ENCODE measurements at places on chromosomes 6 and 20. TPM values are rescaled to one million over a fixed set of nuclear protein-coding genes. Genes with fewer than 3 reads are reported as not detected.

- peak; percentile 81 for DNase-seq
Observed at GRCh38 chr6:13454286-13455221, 32.8 kb downstream of the GFOD1 start.

GRCh38 chr6:3282476-3283236, 23.9 kb downstream of the PSMG4 start:
- peak; percentile 35 for DNase-seq

BLCAP gene
- 31.0 TPM for total RNA-seq

DNA sequence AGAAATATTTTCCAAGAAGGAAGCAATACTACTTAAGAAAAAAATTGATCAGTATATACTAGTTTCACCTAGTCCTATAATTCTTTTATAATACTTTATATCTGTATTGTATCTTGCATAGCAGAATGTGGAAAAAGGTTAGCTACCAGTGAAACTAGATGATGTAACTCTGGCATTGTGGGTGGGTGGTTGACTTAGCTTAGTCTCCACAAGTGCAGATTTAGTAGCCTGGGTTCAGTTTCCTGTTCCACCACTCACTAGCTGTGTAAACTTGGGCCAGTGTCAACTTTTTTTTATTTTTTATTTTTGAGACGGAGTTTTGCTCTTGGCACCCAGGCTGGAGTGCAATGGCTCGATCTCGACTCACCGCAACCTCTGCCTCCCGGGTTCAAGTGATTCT, 2.0 kb downstream of the MUC21 start:
- no peak for DNase-seq

DNA sequence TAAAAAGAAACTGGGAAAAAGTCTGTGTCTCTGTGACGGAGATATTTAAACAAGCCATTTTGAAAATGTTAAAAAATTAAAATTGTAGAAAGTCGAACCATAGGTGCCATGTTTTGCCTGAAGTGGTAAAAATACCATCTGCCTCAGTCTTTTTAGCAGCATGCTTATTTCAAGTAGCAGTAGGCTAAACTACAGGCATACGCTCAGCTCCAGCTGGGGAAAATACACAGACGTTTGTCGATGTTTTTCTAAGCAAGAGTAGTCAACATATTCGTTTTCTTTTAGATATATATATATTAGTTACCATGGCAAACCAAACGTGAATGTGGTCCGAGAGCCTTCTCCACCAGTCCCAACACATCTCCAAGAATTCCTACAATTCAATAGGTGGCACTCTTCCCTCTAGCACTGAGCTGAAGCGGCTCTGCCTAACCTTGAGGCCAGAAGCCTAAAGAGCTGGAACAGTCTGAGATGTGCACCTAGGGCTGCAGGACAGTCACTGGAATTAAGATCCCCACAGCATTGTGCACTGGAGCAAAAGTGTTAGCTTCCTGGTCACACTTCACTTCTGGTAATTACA, 70.2 kb upstream of the BEND3 start:
- peak; percentile 6 for DNase-seq

DNA sequence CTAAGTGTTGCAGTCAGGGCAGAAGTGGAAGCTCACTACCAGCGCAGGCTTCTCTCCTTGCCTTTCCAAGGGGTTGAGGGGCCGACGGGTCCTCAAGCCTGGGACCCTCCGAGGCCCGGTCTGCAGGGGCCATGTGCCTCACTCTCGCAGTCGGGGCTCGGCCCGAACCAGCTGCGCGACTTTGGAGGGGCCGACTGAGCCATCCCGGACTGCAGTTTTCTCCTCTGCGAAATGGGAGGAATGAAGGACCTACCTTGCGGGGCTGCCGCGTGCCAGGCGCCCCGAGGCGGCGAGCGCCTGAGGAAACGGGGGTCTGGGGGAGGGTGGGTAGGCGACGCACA, 5.6 kb downstream of the LZTS3 start:
- DNase-seq: no peak

NEURL2 gene
- 8.0 TPM for total RNA-seq

- no peak for DNase-seq
Observed at GRCh38 chr6:149217466-149217888, 100.0 kb upstream of the TAB2 start.

- DNase-seq: peak; percentile 18
Observed at GRCh38 chr6:43013097-43013842, 476 bp downstream of the MEA1 start.

DNA sequence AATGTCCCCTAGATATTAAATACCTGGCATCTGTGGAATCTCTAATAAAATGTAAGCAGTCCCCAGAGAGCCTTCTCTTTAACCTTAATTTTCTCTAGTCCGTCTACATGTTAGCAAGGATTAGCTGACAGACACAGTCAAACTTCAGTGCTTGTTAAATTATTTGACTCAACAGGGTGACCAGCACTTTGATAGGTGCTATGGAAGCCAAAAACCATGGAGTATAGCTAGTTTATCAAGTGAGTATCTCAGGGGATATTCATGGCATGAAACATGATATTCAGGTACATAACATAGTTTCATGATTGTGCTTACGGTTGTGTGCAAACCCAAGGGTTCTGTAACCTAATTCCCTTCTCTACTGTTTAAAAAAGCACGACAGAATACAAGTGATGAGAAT, 3.9 kb downstream of the RHAG start:
- DNase-seq: no peak

EFCAB8 gene
- total RNA-seq: under 0.01 TPM

DNA sequence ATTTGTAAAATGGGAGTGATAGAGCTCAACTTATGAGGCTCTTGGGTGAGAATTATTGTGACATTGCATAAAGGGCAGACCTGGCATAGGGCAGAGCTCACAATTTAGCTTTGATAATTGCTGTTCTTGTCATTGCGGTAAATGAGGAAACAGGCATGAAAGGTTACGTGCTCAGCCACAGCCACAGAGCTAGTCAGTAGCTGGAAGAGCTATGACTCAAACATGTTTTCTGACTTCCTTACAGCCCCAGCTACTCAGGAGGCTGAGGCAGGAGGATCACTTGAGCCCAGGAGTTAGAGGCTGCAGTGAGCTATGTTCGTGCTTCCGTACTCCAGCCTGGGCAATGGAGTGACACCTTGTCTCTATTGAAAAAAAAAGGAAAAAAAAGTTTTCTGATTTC, 3.5 kb upstream of the GHRH start:
- no peak for DNase-seq

TXLNB gene
- total RNA-seq: 1.5 TPM

DNA sequence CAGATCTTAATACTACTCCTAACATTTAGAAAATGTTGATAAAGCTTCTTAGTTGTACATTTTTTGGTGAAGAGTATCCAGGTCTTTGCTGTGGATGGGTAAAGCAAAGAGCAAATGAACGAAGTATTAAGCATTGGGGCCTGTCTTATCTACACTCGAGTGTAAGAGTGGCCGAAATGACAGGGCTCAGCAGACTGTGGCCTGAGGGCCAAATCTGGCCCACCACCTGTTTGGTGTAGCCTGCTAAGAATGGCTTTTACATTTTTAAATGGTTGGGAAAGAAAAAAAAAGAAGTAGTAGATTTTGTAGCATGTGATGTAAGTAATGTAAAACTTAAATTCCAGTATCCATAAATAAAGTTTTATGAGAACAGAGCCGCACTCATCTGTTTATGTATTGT, 19.4 kb upstream of the MAPK13 start:
- no peak for DNase-seq

- DNase-seq: peak; percentile 43
Observed at GRCh38 chr6:137736048-137736818, 130.8 kb upstream of the TNFAIP3 start.

DNA sequence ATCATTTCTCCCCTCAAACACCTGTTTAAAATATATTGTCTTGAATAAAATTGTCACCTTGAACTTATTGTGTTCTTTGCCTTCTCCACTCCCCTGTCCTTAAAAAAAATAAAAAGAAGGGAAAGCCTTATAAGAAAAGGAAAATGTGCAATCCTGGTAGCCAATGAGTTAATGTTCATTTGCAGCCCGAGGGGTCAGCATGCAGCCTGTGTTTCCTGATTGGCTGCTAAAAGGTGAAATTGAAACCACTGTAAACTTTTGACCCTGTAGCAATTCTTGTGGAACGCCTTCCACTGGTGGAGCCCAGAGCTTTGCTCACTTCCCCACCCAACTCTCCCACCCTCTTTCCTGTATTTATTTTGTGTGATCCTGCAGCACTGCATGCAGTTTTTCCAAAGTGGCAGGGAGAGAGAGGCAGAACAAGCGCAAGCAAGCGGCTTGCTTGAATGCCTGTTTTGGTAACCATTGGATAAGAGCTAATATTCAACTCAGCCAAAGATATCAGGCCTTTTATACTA, 74.9 kb downstream of the NCOA3 start:
- peak; percentile 93 for DNase-seq

- no peak for DNase-seq
Observed at GRCh38 chr6:148890652-148891404, 144.0 kb downstream of the UST start.

- DNase-seq: no peak
Observed at GRCh38 chr6:40302856-40303454, 284.2 kb downstream of the LRFN2 start.

GRCh38 chr6:6331393-6331792, 10.9 kb upstream of the F13A1 start:
- DNase-seq: no peak

- DNase-seq: peak; percentile 85
Observed at GRCh38 chr20:51938559-51939258, 136.4 kb upstream of the SALL4 start.

GRCh38 chr6:148313488-148313887, 29.1 kb upstream of the SASH1 start:
- DNase-seq: no peak

DNA sequence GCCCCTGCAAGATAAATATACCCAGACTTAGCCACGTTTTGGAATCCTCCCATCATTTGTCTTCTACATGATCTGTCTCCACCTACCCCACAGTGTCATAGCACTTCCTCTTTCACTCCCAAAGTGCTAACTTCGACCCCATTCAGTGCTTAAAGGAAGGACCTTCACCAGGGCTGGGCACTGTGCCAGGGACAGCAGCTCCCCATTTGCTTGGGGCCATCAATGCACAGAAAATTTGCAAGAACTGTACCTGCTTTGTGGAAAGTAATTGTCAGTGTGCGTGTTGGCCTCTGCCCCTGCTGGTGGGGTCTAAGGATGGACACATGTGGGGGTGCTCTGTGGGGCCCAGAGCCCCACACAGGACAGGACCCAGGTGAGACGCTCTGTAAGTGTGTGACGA, 5.2 kb upstream of the BPIFA2 start:
- DNase-seq: no peak

DNA sequence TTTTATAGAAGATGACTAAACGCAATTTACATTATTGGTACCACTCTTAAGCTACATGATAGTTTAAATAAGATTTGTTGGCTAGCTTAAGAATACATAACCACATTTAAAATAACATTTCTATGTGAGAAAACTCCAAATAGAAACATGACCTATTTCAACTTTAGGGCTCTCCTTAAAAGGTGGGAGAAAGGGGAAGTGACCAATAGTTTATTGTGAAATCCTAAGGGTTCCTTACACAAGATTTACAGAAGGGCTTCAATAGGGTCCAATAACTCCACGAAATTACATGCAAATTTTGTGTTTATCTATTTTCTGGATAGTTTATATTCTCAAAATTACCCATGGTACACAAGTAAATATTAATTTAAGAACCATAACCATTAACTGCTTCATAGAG, 91.6 kb upstream of the DST start:
- no peak for DNase-seq

DNA sequence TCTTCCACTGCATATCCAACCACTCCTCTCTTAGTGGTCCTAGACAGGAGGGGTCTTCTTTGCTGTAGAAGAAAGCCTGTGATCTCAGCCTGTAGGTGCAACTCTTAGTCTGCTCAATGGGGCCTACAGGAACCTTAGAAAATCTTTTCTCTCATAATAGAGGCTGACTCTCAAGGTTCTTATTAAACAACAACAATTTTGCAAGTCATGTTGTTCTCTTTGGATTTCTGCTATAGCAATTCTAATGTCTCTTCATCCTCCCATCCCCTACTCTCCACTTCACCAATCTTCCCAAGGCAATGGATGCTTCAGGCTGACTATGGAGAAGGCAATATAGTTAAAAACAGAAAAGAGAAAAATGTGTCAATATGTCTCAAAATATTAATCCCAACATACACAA, 40.8 kb upstream of the SPTLC3 start:
- DNase-seq: no peak

DNA sequence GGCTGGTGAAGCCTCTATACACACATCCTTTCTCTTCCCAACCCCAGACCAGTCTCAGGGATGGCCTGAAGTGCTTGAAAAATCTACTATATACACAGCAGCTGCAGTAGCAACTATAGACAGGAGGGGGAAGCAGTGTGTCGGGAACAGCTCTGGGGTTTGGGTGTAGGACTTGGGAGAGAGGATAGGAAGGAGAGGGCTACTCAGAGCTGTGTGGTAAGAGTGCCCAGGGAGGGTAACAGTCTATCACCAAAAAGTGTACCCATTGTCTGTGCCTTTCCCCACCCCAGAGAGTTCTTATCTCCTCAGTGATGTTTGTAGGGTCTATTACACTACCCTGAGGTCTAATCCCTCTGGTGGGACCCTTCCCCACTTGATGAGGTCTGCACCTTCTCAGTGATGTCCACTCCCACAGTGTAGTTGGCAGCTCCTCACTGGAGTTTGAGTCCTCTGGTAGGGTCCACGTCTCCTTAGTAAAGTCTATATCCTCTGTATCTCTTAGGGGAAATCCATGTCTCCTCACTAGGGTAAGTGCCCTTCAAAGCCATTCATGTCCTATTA, 1.5 kb upstream of the GGT7 start:
- DNase-seq: peak; percentile 91

DNA sequence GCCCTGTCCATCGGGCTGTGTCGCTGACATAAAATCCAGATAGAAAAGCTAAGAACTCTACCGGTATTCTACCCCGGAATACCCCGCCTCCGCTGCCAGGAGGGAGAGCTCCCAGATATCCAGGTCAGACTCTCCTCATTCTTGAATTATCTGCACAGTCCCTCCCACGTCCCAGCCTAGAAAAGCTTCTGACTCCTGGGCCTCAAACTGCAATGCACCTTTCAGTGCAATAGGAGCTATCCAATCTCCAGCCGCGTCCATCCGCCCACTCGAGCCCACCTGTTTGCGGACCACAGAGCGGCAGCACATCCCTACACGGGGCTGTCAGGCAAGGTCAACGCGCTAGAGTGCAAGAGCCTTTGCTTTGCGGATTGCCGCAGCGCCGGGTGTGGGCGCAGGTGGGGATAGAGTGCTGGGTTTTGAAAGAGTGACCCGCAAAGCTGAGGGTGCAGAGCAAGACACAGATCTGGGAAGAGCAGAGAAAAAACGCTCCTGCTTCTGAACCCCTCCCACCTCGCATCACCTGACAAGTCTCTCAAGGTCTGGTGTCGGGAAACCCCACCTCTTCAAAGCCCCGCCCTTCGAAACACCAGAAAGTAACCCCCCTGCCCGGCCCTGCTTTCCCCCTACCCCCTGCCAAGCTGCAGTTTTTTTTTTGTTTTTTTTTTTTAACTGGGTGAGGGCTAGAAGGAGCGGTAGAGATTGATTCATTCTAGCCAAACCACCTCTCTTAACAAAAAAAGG, 1.3 kb downstream of the TAPBP start:
- DNase-seq: peak; percentile 80

CD83 gene
- total RNA-seq: 5.0 TPM
